ENCODE measurements at places on chromosomes 6 and 20.

DNA sequence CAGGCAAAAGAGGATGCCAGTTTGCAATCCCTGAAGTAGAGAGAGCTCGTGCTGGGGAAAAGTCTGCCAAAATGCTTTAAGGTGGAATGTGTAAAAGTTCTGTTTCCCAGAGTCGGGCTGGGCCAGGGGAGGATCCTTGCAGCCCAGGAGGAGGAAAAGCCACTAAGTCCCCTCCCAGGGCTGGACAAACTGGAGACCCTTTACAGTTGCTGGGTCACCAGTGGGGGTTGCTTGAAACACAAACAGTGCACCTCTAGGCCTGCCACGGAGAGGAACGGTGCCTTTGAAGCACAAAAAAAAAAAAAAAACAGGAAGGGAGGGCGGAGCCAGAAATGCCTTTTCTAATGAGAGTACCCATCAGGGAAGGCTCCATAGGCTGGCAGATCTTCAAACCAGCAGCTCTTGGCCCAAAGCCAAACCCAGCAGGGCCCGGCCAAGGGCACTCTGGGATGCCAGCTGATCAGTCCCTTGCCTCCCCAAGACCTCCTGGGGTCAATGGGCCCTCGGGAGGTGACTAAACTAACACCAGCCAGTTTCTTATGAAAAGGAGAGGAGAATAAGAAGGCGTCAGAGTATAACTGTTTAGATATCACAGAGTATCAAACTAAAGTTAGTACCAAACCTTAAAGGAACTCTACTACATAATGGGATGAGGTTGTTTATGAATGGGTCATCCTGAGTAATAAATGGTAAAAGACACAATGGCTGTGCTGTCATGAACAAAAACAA lies 23.7 kb downstream of the HLA-A start:
- DNase-seq: peak; percentile 47

- DNase-seq: no peak
Measured at GRCh38 chr20:42957018-42957703, 232.5 kb downstream of the PTPRT start.

- DNase-seq: no peak
Measured at GRCh38 chr6:134821397-134821796, 128.5 kb downstream of the ALDH8A1 start.

DNA sequence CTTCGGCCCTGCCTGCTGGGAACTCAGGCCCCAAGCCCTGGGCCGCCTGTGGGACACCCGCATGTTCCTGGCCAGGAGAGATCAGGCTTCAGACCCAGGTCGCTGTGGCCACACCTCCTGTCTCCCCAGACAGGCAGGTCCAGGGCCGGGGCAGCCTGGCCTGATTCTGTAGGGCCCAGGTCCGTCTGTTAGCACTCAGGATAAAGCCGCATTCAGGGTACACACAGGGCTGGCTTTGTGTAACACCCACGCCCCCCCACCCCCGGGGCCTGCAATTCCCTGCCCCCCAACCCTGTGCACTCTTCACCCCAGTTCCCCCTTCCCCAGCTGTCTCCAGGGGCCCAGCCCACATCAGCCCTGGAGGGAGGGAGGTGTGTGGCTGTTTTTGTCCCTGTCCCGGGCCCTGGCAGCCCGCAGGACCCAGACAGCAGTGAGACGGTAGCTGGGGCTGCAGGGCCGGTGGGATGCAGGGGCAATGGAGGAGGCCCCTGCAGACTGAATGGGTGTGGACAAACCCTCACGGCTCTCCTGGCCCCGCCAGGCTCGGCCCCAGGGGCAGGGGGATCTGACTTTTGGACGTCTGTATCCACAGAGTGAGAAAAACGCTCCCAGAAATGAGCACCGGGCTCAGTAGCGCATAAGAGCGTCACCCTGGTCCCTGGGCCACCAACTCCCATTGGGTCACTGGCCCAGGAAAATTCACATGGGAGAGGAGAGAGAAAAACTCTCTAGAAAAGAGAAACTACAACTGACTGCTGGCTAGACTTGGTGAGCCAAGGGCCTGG lies 42.4 kb upstream of the ZBP1 start:
- no peak for DNase-seq

GRCh38 chr20:49187330-49187850 lies 744 bp downstream of the STAU1 start:
- no peak for DNase-seq

DNA sequence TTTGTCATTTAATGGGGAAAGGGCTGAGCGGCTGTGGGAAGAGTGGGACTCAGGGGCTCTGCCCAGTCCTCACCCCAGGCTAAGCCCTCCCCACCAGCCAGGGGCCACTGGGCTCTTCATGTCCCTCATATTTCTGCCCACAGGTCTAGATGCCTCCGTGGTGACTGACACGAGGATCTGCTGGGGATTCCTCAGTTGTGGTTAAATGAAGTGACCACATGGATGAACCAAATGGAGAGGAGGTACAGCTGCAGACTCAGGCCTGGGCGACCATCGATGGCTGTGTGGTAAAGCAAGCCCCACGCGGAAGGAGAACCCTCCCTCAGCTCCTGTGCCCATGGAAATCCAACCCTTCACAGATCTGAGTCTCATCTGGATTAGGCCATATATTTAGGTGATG lies 29.4 kb downstream of the RAET1L start:
- no peak for DNase-seq

DNA sequence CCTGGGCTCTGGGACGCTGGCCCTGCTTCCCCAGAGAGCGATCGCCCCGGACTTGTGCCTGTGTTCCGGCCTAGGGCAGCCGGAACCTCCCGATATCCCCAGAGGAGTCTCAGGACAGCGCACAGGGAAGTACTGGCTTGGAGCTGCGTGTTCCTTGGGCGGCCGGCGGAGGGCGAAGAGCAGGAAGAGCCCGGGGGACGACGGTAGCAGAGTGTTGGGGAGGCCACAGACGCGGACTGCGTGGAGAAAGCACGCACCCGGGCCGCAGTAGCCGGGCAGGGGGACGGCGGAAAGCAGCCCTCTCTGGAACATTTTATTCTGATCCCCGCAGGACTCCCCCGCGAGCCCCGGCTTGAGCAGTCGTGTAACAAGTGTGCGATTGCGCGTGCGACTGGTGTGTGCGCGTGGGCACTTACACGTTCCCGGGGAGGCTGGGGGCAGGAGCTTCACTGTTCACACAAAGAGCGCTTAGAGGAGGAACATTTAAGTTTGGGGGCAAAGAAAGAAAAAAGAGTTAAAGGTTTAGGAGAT lies 36.1 kb downstream of the NCR2 start:
- no peak for DNase-seq

GRCh38 chr6:138678168-138678567 lies 95.4 kb upstream of the CCDC28A start:
- no peak for DNase-seq

DNA sequence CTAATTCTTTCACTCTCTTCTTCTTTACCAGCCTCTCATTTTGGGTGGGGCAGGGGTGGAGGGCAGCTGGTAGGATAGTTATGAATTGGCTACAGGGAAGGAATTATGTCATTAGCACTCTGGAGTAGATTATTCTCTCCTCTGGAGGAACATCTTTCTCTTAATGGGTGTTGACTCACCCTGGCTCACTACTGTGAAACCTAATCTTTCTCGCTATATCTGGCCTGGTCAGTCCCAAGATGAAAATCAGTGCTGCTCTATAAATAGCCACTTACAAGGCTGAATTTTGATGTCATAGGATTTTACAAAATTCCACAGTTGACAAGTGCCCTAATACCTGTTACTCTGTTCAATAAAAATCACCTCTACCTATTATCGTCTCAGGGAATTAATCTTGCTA lies 151.3 kb downstream of the COL9A1 start:
- DNase-seq: no peak

All from NCI-H1694 (cell line).